ENCODE measurements at places on chromosomes 3 and 15.

DNA sequence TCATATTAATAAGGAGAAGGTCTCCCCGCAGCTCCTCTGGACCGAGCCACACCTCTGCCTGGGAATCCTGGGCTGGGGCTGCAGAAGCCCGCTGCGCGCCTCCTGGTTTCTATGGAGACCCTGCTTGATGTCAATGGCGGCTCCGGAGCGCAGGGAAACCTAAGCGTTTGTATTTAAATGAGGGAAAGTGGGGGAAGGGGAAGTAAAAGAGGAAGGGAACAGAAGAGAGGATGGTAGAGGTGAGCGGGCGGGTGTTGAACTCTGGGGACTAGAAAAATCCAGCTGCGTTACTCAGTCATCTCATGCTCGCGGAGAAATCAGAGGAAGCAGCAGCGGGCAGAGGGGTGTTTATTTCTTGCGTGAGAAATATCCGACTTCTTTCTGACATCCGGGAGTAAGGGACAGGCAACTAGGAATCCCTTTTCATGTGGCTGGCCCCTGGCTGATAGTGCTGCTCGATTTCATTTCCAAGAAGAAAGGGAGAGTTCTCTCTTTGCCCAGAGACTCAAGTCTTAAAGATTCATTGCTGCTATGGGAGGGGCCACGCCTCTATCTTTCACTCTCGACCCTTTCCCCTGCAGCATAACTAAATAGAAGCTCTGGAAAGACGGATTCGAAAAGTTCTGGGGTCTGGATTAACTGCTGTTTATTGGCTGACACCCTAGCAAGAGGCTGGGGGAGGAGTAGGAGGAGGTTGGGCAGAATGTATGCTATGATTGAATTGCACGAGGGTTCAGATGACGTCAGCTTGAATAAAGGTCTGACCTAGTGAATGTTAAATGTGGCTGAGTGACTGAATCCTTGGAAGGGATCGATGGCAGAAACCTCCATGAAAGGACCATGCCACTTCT, 110.5 kb upstream of the GAP43 start:
- DNase-seq = no peak

GRCh38 chr3:71255498-71255897, 328.0 kb downstream of the FOXP1 start:
- DNase-seq = no peak

DNA sequence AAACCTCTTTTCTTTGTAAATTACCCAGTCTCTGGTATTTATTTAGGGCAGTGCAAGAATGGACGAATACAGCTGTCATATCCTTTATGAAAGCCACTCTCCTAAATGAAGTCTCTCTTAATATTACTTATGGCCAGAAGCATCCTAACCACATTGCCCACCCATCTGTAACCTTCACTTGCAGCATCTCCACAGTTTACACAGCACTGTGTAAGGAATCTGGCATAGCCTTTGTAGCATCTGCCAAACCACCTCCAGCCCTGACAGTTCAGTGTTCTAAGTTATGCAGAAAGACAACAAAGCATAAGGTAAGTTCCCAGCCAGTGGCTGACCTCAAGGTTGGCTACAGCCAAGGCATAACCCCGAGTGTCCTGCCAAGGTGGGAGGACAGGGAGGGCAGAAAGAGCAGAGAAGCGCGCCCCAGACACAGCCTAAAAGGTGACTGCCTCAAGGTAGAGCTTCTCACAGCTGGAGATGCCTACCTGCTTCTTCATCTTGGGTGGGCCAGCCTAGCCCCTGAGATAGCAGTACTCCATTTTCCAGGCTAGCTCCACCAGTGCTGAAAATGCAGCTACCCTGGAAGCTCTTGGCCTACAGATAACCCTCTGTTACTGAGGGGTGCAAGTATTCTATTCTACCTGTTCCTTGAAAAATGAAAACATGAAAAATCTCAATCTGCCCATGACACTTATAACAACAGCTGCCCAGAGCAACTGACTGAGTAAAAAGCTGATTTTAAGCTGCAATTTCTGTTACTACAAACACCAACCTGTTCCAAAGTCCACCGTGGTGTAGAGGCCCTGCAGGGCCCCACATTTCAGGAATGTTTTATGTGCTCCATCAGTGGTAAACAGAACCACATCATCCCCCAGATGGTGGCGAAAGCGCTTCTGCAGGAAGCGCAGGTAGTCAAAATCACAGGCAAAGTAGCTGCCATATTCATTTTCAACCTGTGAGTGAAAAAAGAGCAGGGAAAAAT, 39.3 kb downstream of the GLB1 start:
- no peak for DNase-seq

- DNase-seq = no peak
Observed at GRCh38 chr3:125156456-125156855, 56.1 kb downstream of the SLC12A8 start.

DNA sequence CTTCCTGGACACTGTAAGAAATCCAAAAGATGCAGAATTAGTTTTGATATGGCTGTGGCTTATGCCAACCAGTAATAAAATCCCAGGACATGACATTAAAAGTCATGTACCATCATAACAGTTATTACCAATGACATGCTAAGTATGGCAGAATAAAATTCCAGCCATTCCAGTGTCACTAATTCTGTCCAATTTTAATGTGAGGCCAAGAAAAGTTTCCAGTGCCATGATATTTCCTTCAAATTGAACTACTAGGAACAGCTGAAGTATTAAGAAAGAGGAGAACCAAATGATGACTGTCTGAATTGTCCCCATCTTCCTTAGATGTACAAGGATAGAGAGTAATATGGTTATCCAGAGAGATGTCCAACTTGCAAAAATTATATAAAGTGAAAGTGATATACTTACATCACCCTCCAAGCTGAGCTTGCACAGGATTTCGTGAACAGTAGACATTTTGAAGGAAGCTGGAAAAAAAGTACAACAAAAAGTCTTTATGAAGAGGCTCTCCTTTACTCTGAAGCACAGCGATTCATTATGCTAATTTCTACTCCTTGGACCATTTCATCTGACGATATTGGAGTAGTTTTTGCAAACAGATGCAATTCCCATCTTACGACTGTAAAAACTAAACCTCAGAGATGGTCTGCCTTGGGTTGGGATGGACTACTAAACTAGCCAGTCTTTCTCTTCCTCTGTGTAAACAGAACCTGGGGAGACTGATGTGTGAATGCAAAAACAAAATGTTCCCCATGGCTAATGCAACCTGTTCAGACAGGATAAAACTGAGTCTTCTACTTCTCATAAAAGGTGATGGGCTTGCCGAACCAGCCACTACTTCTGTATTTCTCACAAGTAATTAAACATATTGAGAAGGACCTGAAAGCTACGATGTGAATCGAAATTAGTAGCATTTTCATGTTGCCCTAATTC, 11.9 kb downstream of the ANXA2 start:
- no peak for DNase-seq

GRCh38 chr15:52636459-52636858, 42.7 kb downstream of the ATOSA start:
- no peak for DNase-seq

DNA sequence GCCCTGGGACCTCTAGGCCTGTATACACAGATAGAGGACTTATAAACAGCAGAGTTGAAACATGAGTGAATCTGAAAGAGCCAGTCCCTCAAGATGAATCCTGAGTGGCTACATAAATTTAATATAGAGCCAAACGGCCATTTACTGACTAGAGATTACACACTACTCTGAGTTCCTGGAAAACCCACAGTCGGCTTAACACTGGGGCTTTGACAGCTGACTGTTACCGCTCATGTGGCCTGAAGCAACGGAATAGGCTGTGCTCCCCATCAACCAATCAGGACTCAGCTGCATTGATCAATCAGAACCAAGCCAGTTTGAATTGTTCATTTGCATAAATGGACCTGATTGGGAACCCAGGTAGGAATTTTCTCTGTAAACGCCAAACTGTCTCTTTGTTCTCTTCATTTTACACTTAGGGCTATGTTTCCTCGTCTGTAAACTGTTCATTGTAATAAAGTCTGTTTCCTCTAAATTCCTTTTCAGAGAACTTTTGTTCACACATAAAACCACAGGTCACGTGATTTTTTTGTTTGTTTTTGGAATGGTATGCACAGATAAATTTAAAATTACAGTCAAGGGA, 40.5 kb downstream of the CCNL1 start:
- DNase-seq = no peak

- DNase-seq = no peak
Observed at GRCh38 chr3:160226026-160226907, 1.0 kb downstream of the C3orf80 start.

GRCh38 chr3:93981649-93982048, 1.7 kb downstream of the ARL13B start:
- DNase-seq = no peak

DNA sequence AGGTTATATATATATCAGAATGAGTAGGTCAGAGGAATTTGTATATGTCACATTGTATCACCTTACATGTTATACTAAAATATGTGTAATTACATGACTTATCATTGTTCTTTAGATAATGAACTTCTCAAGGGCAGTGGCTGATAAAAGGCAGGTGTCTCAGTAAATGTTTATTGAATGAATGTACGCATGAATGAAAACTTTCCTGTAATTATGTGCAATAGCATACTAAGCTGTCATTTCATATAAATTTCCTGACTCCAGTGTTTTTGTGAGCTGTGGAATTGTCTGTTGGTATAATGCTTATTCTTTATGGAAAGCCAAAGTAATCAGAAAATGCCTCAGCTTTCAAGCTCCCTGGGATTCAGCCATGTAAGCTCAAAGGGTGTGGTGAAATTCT, 4.2 kb downstream of the TBC1D23 start:
- DNase-seq = no peak

- DNase-seq = no peak
Observed at GRCh38 chr3:37859908-37860199, 1.8 kb upstream of the CTDSPL start.

DNA sequence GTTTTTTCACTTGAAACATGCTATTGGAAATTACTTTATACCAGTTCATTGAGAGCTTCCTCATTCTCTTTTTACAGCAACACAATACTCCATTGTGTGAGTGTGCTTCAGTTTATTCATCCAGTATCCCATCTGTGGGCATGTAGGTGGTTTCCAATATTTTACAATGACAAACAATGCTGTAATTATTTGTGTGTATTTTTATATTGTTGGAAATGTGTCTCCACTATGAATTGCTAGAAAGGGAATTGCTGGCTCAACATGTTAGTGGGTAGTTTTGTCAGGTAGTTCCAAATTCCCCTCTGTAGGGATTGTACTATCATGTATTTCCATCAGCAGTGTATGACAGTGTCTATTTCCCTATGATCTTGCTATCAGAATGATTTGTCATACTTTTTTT, 65.8 kb upstream of the MAGI1 start:
- DNase-seq = no peak
